Fibroblast of skin of right quadriceps (primary cell): ENCODE measurements at places on chromosomes 5 and 9.

- no peak for DNase-seq
Observed at GRCh38 chr5:31194468-31194813, 955 bp downstream of the CDH6 start.

- no peak for DNase-seq
Observed at GRCh38 chr5:181036816-181037364, 3.2 kb upstream of the BTNL9 start.

GRCh38 chr9:7304627-7304995 lies 495.0 kb downstream of the DMAC1 start:
- no peak for DNase-seq

GRCh38 chr9:114065304-114065703 lies 12.8 kb downstream of the AMBP start:
- no peak for DNase-seq

DNA sequence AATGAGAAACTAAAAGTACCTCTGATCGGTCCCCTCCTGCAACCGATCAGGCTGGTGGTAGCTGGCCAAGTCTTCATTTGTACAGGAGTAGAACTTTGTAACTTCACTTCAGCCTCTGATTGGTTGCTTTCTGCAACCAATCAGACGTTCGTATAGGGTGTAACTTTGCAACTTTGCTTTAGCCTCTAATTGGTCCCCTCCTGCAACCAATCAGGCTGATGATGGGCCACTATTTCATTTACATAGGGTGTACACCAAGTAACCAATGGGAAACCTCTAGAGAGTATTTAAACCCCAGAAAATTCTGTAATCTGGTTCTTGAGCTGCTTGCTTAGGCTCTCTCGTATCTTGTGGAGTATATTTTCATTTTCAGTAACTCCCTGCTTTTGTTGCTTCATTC lies 445.5 kb downstream of the MED10 start:
- DNase-seq, result no peak

DNA sequence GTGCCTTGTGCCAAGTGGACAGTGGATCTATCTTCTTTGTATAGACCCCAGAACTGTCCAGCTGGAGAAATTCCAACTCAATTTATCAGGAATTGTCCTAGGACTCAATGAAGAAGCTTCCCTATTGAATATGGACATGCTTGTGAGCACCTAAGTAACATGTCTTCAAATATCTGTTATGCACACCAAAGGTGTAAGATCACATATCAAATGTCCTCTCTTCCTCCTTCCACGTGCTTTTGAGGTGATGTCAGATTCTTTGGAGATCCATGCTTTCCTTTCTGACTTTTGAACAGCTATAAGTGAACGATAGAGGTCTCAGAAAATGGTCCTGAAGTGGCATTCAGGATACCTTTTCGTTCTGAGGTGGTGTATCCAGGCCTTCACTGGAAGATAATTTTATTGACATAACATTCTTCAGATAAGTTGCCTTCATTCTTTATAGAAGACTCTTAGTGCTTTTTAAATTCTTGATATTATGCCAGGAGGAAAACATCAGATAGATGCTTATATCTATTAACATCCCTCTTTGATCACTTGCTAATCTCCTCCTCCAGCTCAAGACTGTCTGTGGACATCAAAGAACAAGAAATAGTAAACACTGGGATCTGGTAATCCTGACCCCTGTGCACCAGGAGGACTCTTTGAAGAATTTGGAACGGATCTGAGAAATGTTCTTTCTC lies 246.4 kb downstream of the SMARCA2 start:
- DNase-seq, result no peak

- DNase-seq, result no peak
Observed at GRCh38 chr5:153880106-153880505, 158.6 kb downstream of the FAM114A2 start.
